ENCODE measurements at places on chromosomes 11 and 22.

DNA sequence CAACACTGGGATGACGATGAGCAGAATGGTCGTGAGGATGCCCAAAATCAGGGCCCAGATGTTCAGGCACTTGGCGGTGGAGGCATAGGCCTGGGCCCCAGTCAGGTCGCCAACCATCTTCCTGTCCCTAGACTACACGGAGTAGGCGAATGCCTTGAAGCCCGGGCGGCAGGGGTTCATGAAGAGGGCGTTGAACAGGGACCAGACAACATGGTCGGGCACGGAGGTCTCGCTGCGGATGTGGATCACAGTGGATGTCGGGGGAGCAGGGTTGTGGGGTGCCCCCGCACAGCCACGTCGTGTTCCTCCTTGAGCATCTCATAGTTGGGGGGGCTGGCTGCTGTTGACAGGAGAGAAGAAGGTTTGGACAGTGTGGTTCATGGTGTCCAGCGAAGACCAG, 9.5 kb downstream of the MYEOV start:
- no peak for DNase-seq

GRCh38 chr11:129592191-129592590, 216.5 kb downstream of the BARX2 start:
- DNase-seq, result no peak

DNA sequence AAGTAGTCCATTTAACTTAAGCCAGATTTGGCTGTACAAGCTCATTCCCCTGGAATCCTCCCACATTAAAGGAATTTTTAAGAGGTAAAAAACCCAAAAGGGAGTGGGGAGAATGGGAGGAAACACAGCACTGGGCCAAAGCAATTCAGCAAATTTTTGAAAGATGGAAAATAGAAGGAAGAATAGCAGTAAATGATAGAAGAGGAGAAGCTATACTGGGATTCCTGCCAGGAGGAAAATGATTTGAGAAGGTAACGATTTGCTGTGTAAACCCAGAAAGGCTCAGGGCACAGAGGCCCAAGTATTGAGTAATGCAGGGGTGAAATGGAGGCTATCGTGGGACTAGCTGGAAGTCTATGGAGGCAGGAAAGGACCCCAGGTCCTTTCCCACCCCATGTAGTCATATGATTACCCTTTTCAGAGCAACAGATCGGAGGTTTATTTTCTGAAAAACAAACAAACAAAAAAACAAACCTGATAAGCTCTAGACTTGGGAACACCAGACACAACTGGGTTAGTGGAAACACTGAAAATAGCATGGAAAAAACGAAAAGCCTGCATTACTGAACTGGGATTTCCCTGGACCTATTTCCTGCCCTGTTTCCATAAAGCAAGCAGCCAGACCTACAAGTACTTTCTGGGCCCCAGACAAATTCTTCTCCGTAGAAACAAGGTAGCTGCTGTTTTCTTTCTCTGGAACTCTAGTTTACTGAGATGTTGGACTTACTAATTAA, 140.0 kb downstream of the SWAP70 start:
- no peak for DNase-seq

DNA sequence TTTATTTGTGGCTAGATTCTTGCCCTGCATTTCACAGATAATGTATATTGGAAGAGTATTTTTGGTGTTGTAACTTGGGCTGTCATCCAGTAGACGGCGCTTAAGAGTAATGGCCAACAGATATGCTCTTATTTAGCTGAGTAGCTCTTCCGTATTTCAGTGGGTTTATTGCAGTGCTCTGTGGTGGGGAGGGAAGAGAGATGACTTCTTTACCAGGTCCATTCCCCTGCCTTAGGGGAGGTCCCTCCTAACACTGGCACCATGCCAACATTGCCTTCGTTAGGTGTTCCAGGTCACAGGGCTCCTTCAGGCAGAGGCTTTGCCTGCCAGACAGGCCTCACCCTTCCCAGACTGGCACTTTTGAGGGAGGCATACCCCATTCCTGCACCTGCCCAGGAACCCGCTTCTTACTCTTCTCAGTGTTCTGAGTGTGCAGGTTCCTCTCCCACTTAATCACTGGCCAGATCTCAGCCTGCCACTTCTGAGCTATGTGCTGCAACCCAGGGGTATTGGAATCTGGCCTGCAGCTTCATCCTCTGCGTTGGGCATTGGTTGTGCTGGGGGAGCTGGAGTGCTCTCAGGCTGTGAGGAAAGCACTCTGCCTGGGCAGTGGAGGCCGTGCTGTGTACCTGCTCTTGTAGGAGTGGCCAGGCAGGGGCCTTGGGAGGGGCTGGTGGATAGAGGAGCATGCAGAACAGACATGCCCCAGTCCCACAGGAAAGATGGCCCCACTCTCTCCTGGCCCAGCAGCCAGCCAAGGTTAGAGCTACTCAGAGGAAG, 29.4 kb upstream of the SLN start:
- DNase-seq, result peak; percentile 10

- no peak for DNase-seq
These were observed 59.5 kb upstream of the WNT11 start for GRCh38 chr11:76265771-76266241.

- no peak for DNase-seq
These were observed 45.6 kb downstream of the IGLL5 start for GRCh38 chr22:22933100-22933806.

- no peak for DNase-seq
These were observed 65.4 kb upstream of the ARHGAP32 start for GRCh38 chr11:129257512-129257911.

- peak; percentile 82 for DNase-seq
These were observed 3.7 kb upstream of the MUC5AC start for GRCh38 chr11:1153951-1154493.

DNA sequence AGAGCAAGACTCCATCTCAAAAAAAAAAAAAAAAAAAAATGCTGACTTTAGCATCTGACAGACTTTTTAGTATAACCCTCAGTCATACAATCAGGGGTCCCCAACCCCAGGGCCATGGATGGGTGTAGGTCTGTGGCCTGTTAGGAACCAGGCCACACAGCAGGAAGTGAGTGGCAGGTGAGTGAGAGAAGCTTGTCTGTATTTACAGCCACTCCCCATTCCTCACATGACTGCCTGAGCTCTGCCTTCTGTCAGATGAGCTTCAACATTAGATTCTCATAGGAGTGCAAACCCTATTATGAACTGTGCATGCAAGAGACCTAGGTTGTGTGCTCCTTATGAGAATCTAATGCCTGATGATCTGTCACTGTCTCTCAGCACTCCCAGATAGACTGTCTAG, 3.3 kb downstream of the FAM227A start:
- DNase-seq, result no peak

- no peak for DNase-seq
These were observed 58.6 kb downstream of the DDIAS start for GRCh38 chr11:82959987-82960778.

GRCh38 chr11:416757-417621, 2.2 kb upstream of the SIGIRR start:
- DNase-seq, result no peak
